ENCODE measurements at places on chromosomes 3 and 15.

- no peak for DNase-seq
Measured at GRCh38 chr3:121834157-121834670, 646 bp downstream of the IQCB1 start.

DNA sequence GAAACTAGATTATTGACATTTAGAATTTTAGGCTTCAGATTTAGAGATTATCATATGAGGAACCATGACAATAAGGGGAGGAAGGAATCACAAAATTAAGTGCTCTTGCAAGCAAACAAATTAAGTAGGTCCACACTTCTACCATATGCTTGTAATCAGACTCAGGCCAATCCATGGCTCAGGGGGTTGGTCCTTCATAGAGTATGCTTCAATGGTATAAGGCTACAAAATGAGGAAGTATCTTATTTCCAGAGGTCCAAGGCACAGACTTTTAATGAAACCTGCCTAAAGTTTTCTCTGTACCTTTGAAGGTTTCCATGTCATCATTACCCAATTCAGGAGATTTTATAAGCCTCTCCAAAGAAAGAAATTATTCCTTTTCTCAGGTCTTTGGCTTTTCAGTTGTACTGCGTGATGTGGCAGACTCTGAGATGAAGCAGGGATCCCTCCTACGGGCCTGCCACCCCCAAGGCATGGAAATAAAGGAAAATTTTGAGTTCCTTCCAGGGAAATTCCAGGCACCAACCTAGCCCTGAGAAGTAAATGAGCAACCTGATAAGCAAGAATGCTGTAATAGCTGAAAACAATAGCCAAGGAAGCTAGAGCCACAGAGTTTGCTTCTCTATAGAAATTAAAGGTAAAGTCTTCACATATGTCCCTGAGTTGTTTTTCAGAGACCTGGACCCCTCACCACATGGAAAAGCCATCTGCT lies 36.3 kb downstream of the SERPINI2 start:
- DNase-seq: no peak

DNA sequence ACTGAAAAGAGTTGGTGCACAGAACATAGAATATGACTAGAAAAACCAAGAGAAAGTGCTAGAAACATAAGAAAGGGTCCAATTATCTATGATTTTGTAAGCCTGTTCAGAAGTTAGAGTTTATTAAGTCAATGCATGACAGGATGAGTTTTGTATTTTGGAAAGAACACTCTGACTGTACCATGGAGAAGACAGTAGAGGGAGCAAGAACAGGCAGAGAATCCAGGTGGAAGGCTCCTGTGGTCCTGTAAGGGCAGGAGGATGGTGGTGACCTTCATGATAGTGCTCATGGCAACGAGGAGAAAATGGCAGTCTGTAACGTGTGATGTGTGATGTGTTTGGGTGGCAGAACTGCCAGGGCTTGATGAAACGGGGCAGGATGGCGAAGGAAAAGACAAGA lies 249.1 kb downstream of the CTNNB1 start:
- DNase-seq: no peak

- no peak for DNase-seq
Measured at GRCh38 chr3:130941793-130942192, 47.9 kb downstream of the ATP2C1 start.

DNA sequence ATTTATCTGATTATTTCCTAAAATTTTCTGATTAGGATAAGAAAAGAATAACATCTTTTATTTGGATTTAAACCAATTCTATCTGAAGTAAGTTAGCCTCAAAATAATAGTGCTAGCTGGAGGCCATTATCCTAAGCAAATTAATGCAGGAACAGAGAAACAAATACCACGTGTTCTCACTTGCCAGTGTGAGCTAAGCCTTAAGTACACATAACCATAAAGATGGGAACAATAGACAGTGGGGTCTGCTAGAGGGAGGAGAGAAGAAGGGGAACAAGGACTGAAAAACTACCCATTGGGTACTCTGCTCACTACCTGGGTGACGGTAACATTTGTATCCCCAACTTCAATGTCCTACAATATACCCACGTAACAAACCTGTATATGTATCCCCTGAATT lies 31.3 kb upstream of the LYSMD4 start:
- no peak for DNase-seq

- no peak for DNase-seq
Measured at GRCh38 chr3:13011573-13012220, 61.5 kb downstream of the IQSEC1 start.

DNA sequence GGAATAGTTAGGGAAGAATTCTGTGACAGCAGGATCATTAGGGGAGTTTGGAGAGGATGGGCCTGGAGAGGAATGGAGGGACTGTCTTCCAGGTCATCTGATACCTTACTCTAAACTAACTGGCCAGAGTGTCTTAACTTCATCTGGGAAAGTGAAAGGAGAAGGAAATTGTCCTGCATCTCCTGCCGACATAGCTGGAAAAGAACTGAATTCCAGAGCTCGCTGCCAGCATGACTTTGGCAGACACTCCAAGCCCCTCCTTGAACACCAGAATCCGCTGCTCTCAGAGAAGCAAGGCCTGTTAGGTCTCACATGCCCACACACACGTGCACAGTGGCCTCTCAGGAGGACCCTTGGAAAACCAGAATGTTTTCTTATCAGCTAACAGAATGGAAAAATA lies 10.5 kb downstream of the ABI3BP start:
- DNase-seq: no peak

- DNase-seq: no peak
Measured at GRCh38 chr3:105802118-105802706, 66.6 kb downstream of the CBLB start.

- DNase-seq: no peak
Measured at GRCh38 chr15:45138814-45139765, 9.3 kb downstream of the DUOX1 start.

DNA sequence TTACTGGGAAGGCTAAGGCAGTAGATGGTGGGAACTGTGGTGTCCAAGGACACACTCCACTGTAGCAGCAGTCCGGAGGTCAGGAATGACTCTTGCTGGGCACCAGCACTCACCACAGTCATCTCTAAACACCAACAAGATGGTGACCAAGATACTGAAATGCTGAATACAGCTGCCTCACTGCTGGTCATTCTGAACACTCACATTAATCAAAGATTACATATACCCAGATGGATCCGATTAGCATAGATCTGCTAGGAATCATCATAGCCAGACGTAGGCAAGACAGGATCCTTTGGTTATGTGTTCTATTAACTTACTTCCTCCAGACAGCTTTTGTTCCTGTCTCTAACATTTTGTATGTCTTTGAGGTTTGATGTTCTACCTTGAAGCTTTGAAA lies 134.9 kb upstream of the BFSP2 start:
- no peak for DNase-seq

GRCh38 chr3:88032245-88032644 lies 26.6 kb downstream of the CGGBP1 start:
- DNase-seq: no peak

DNA sequence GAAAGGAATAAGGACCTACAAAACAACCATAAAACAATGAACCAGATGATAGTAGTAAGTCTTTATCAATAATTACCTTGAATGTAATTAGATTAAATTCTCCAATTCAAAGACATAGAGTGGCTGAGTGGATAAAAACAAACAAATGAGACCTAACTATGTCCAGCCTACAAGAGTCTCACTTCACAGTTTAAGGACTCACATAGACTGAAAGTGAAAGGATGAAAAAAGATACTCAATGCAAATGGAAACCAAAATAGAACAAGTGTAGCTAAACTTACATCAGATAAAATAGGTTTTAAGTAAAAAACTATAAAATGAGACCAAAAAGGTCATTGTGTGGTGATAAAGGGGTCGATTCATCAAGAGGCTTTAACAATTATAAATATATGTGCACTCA lies 21.9 kb upstream of the NR1I2 start:
- no peak for DNase-seq

GRCh38 chr15:51286816-51287215 lies 51.6 kb downstream of the CYP19A1 start:
- no peak for DNase-seq

GRCh38 chr3:17182166-17182565 lies 297.4 kb downstream of the PLCL2 start:
- no peak for DNase-seq

DNA sequence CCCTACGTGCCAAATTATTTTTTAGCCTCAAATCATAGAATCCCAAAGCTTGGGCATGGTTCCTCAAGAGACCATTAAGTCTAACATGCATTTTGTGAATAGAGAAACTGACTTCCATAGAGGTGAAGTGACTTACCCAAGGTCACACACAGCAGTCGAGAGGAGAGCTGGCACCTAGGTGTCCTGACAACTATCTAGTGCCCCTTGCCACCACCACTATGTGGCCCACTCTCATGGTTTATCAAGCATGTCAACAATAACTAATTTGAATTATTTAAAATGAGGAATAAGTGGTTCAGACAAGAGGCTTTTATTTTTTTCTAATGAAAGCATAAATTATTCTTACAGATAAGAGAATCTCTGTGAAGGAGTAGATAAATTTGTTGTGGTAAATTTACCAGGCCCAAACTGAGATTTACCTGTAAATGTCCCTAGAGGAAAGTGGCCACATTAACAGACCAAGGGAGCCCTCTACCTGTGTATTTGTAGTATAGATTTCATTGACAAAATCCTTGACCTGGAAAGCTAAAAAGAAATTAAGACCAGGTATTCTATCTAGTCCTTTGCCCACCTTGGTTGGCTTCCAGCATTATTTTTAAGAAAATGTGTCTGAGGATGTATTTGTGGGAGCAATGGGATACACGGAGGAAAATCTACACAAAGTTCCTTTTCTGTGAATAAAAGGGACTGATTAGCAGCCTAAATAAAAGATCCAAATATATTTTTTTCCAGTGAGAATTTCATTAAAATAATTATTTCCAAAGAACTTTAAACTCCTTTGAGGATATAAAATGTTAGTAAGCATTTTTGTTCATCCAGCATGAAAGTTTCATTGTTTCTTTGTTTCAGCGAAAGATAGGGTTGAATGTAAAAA lies 49.1 kb downstream of the IQCH start:
- DNase-seq: peak; percentile 28

GRCh38 chr3:74119221-74119620 lies 494.5 kb upstream of the PDZRN3 start:
- no peak for DNase-seq

- no peak for DNase-seq
Measured at GRCh38 chr15:45499426-45499825, 23.1 kb downstream of the SLC30A4 start.

- DNase-seq: peak; percentile 52
Measured at GRCh38 chr3:42025370-42026138, 63.7 kb upstream of the ULK4 start.

- DNase-seq: no peak
Measured at GRCh38 chr15:79454063-79454462, 21.9 kb downstream of the MINAR1 start.

DNA sequence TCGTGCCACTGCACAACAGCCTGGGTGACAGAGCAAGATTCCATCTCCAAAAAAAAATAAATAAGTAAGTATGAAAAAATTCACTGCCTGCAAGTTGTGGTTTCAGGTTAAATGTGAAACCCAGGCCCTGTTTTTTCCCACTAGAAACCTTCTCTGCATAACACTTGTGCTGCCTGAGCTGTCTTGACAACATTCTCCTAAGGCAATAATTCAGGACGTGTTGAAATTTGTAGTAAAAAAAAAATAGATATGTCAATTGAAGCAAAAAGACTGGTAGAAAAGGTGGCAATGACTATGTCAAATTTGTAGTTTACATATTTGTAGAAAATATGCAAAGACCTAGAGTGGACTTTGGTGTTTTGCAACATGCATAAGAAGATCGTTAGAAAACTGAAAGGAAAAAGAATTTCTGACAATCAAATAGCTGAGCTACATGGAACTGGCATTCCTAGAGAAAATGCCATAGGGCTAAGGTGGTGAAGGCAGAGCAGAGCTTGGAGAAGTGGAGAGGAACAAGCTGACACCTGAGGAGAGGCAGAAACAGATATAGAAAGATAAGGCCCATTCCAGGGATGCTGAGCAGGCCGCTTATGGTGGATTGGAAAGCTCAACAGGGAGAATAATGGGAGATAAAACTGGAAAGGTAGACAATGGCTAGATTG lies 150.2 kb downstream of the PLCH1 start:
- DNase-seq: no peak

GRCh38 chr15:62307551-62307950 lies 142.5 kb upstream of the C2CD4B start:
- DNase-seq: no peak

DNA sequence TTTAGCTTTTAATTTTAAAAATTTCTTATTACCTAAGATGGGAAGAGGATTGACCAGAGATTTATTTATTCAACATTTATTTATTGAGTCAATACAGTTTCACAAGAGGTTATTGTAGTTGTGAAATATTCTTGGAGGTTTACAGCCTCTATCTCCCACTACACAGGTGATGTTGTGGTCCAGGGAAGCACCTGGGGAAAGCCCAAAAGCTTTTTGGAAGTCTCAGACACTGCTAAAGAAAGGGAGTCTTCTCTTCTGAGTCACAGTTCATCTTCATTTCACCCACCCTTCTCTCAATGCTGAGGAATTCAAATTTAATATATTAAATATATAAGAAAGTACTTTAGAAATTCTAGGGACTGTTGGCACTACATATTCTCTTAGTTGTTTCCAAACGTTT lies 41.8 kb downstream of the SERPINI1 start:
- DNase-seq: no peak

DNA sequence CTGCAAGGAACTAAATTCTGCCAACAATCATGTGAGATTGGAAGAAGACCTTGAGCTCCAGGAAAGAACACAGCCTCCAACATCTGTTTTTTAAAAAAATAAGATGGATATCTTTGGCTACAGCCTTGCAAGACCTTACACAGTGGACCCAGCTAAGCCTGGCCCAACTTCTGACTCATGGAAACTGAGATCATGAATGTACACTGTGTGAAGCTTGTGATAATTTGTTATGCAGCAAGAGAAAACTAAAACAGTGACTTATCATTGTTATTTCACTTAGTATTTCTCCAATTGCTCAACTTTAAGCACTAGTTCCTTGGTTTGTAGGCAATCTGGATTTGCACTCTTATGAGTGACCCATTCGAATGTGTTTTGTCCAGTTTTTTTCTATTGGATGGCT lies 29.3 kb downstream of the SHQ1 start:
- DNase-seq: no peak

DNA sequence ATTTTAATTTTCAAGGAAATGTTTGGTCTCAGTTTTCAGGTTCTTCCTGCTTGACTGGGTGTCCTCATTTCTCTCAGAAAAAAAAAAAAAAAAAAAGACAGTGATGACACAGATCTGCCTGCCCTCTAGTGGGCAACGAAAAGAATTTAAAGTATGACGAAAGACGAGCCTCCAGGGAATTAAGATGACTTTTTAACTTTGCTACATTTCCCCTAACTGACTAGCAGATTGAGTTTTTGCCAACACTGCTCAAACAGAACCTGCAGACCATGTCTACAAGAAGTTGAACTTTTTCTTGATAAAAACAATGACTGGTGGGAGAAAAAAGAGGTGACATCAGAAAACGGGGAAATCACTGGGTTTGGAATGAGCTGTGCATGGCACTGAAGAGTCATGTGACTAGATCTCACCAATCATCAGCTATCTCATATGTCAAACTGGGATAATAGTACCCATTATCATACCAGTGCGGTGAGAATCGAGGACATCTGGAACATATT lies 40.8 kb downstream of the EOMES start:
- peak; percentile 85 for DNase-seq

GRCh38 chr3:151838574-151839312 lies 24.8 kb downstream of the AADAC start:
- peak; percentile 59 for DNase-seq
